ENCODE measurements at places on chromosomes 6 and 20. TPM values are rescaled to one million over a fixed set of nuclear protein-coding genes. Genes with fewer than 3 reads are reported as not detected.

Gene RFX6
- not detected for total RNA-seq

Gene PHF3
- total RNA-seq = 60.5 TPM

Gene KHDC1L
- not detected for total RNA-seq

Gene CRISP1
- not detected for total RNA-seq

Gene TNXB
- total RNA-seq = 0.11 TPM

Gene MAPK13
- total RNA-seq = 0.18 TPM

Gene PRKN
- 0.57 TPM for total RNA-seq

Gene VARS1
- 80.3 TPM for total RNA-seq

Gene TRIM15
- 0.86 TPM for total RNA-seq

Gene JAG1
- total RNA-seq = 62.5 TPM

Gene SIRPB2
- total RNA-seq = not detected

Gene ULBP2
- 53.7 TPM for total RNA-seq

Gene FLRT3
- 0.23 TPM for total RNA-seq

Gene TGM2
- total RNA-seq = 33.4 TPM

Gene TENT5A
- total RNA-seq = 11.5 TPM

Gene PCSK2
- 0.06 TPM for total RNA-seq
